GM12864 (cell line): ENCODE measurements at places on chromosomes 3 and 15.

- no peak for DNase-seq
Measured at GRCh38 chr15:76328958-76329357, 7.6 kb upstream of the ISL2 start.

DNA sequence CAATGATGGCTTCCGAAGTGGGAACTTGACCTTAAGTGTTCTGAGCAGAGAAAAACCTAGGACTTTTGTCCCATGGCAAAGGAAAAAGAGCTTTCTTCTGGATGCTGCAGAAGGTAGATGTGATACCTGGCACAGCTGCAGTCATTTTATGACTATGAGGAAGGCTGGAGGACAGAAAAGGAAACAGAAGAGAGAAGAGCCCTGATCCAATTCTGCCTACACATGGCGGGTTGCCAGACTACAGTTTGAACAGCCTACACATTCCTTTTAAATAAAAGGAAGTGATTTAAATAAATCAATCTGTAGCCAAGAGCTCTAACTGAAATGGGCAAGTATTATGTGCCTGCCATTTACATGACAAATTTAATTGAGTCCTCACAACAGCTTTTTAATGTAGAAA, 43.6 kb upstream of the CHRNB4 start:
- no peak for DNase-seq

GRCh38 chr3:152496286-152496685, 227.6 kb downstream of the MBNL1 start:
- DNase-seq = no peak

DNA sequence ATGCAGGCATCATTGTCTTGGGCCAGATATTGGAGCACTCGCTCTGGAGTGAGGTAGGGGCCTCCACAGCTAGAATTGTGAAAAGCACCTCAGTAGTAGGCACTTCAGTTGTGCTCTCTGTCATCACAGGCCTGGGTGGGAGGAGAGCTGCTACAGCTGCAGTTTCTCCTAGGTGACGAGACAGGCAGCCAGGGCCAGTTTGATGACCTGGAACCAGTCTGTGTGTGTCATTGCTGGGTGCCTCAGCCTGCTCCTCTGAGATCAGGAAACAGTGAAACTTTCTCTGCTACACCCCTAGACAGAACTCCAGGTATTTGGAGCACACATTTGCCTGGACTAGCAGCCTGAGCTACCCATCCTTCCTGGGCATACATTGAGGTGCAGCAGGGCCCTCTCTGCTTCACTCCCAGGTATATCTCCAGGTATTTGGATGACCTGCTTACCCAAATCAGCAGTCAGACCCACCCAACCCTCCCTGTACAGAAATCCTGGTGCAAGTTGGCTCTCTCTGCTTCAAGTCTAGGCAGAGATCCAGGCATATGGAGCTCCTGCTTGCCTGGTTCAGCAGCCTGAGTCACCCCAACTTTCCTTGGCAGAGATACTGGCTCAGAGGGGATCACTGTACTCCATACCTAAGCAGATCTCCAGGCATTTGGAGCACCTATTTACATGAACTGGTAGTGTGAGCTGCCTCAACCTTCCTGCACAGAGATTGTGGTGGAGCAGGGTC, 54.3 kb upstream of the SGO1 start:
- no peak for DNase-seq

DNA sequence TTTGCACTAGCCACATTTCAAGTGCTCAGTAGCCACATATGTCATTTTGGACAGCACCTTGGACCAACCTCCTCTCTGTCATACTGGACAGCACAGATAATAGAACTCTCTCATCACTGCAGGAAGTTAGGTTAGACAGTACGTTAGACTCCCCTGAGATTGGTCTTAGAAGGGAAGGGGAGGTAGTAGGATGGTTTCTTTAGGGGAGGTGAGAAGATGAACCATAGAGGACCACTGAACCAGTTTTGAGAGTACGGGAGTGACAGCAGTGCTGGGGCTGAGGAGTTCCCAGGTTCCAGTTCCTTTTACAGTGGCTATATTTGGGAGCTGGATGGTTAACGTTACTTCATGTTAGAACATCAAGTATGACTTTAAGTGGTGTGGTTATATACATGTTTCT, 7.8 kb downstream of the LRCH3 start:
- no peak for DNase-seq

DNA sequence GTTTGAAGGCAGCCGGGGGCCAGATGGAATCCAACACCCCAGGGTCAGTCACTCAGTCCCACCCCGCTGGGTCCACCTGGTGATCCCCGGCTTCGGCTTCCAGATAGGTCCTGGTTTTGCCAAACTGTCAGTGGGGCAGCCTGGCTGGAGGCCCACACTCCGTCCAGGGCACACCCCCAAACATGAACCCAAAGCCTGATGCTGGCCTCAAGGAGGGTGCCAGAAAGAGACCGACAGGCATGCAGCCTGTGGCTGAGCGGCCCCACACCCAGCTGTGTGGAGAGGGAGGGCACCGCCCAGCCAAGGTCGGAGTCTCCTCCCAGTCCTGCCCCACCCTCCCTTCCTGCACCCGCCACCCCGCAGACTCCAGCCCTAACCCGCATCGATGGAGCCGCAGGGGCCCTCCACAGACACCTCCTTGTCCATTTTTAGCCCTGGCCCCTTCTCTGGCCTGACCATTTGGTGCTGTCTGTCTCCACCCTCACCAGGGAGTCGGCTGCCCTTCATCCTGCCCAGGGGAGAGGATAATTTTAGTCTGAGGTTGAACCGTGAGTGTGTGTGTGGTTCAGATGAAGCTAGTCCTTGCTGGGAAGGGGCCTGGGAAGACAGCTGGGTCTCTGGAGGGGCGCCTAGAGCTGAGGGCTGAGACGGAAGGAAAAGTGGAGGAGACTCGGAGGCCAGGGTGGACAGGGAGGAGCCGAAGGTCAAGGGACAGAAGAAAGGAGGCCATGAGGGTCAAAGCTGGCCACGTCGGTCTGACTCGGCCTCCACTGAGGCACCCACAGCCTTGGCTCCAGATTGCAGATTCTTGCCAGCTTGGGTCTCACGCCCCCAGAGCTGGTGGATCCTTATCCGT, 23.1 kb downstream of the TNK2 start:
- no peak for DNase-seq

DNA sequence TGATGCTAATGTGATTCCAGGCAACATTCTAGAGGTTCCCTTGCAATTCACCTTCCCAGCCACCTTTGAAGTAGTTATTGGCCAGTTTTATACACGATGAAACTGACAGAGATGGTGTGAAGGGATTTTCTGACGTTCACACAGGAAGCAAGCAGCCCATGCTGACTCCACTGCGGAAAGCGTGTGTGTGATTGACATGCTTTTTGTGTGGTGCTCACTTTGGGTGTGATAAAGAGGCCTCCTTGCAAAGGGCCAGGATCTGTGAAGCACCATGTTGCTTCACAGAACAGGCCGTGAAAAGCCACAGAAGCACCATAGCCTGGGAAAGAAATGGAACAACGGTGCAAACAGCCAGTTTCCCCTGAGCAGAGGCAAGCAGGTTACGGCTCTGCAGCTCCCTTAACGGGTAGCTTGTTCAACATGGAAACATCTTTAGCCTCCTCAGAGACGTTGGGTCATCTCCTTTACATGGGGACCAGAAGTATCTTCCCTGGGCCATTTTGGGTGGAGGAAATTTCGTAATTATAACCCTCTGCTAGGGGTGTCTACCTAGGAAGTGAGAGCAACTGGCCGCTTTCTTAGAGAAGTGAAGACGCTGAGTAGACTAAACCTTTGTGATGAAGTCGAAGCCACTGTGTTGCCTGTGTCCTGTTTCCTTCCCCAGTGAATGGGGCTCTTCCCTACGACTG, 108.5 kb downstream of the APBA2 start:
- DNase-seq = no peak

DNA sequence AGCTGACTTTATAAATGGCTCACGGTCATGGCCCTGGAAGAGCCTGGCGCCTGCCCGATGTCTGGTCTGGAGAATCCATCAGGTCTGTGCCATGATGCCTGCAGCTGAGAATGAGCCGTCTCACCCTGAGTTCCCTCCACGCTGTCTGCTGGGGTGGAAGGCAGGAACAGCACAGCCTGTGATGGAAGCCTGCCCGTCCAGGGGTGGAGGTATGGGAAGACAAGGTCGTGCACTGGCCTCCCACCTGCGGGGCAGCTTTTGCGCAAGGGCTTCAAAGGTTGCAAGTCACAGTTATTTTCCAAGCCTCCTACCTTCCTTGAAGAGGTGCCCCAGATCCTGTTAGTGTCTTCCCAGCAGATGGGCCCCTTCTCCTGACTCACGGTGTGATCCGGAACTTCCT, 275.5 kb downstream of the FAM43A start:
- DNase-seq = no peak

DNA sequence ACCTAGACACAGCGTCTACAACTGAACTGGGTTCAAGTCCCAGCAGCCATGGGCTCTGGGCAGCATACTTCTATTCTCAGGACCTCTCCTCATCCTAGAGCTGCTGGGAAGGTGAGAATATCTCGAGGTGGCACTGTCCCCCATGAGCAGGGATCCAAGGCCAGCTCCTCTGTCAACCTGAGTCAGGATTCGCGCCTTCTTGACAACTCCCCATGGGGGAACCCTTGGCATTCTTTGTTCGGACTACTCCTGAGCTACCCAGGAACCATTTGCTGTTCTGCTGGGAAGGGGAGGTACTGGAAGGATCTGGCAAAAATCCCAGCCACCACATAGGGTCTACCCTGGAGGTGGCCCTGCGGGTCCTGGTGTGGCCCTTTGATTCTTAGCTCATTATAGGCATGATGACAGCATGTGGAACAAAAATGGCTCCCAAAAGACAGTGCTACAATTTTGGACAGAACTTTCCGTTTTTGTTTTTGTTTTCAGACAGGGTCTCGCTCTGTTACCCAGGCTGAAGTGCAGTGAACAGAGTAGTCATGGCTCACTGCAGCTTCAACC, 22.3 kb downstream of the PLXNB1 start:
- DNase-seq = no peak

DNA sequence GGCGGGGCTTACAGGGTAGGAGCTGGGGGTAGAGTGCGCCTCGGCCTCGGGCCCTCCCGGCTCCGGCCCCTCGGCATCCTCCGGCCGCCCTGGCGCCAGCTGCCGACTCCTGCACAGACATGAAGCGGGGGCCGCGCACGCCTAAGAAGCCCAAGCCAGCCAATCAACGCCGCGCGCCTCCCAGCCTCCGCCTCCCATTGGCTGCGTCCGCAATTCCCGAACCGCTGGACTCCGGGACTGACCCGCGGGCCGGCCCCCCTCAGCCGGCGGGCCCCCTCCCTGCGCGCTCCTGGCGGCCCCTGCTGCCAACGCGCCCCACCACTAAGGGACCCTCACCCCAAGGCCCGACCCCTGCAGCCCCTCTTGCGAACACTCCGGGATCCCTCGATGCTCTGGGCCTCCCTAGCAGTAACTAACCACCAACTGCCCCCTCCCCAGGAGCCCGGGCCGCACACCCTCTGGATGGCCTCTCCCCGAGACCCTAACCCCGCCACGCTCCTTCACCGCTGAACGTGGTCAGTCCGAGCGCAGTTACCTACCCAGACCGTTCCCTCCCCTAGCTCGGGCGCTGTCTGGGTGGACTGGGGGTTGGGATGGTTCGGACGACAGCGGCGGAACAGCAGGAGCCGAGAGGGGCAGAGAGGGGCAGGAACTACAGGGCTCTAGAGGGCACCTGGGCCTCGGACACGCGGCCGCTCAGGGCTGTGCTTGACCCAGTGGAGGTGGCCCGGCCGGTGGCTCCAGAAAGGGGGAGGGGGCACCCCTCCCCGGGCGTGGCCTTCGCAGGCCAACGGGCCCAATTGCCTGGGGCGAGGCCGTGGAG, 5.0 kb downstream of the GATA2 start:
- DNase-seq = no peak

DNA sequence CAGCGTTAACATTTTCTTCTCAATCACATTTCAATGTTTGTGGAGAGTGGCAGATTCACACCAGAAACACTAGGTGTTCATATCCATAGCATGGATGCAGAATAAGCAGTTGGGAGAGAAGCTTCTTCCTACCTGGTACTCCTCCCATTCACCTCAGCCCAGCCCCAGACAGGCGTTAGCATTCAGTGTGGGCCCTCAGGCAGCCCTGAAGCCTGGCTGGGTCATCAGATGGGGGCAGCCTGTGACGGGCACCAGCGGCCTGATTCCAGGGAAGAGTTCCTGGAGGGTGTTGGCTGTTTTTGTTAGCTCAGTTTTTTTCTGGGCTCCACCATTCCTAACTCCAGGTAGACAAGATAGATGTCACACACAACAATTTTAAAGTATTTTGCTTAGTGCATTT, 31.1 kb downstream of the APH1B start:
- DNase-seq = no peak

GRCh38 chr3:188082031-188082430, 71.9 kb upstream of the LPP start:
- DNase-seq = no peak

- DNase-seq = no peak
Measured at GRCh38 chr15:47184003-47184907, 533.0 kb upstream of the SEMA6D start.

GRCh38 chr3:197680955-197681521, 55.7 kb downstream of the RUBCN start:
- DNase-seq = no peak

GRCh38 chr3:102529452-102529851, 94.6 kb downstream of the ZPLD1 start:
- DNase-seq = no peak

- no peak for DNase-seq
Measured at GRCh38 chr3:185631508-185632206, 45.6 kb downstream of the SENP2 start.

GRCh38 chr15:101116681-101116976, 135.2 kb downstream of the CHSY1 start:
- DNase-seq = no peak

GRCh38 chr15:25481208-25481859, 42.5 kb upstream of the UBE3A start:
- no peak for DNase-seq

DNA sequence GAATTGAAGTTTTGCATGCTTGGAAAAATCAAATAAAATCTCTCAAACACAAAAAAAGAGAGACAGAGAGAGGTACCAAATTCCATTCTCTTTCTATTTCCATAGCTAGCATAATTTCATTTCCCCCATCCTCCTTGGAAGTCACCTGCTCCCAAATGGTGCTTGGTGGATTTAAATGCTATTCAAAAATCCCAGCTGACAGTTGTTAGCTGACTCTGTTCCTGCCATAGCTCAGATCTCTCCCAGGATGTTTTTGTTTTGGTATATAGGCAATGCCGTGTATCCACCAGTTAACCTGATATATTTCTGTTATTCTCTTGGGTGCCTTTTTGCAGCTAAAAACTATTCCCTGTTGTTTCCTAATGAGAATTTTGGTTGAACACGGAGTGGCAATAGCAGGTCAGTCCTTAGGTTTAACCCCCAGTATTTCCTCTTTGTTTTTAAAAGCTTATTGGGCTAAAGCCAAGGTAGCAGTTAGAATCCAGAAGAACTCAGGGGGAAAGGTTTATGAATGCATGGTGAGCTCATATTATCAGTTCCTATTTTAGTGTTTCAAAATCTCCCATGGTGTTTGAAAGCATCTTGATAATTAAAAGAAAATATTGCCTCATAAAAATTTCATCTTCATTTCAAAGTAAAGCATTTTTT, 240.0 kb upstream of the GBE1 start:
- DNase-seq = no peak

- no peak for DNase-seq
Measured at GRCh38 chr3:149603126-149604074, 54.4 kb downstream of the WWTR1 start.

GRCh38 chr3:72112435-72112834, 327.5 kb upstream of the PROK2 start:
- DNase-seq = no peak
